Astrocyte of the hippocampus (primary cell): ENCODE measurements at places on chromosomes 1 and 21.

DNA sequence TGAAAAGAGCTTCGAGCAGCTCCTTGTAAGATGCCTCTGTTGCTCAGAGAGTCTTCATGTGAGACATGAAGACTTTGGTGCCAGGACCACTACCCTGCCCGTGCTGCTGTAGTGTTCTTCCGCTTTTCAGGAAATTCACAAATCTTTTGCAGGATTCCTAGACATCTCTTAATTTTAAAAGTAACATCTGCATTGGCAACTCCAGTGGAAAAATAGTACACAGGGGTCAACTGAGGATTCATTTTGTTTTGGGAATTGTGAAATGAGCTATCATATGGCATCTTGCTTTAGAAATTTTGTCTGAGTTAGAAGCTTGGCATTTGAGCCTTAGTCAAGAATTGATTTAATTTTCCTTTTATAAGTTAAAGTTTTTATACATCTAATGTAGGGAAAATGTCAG is 7.2 kb downstream of the PRDM2 start:
- no peak for DNase-seq

DNA sequence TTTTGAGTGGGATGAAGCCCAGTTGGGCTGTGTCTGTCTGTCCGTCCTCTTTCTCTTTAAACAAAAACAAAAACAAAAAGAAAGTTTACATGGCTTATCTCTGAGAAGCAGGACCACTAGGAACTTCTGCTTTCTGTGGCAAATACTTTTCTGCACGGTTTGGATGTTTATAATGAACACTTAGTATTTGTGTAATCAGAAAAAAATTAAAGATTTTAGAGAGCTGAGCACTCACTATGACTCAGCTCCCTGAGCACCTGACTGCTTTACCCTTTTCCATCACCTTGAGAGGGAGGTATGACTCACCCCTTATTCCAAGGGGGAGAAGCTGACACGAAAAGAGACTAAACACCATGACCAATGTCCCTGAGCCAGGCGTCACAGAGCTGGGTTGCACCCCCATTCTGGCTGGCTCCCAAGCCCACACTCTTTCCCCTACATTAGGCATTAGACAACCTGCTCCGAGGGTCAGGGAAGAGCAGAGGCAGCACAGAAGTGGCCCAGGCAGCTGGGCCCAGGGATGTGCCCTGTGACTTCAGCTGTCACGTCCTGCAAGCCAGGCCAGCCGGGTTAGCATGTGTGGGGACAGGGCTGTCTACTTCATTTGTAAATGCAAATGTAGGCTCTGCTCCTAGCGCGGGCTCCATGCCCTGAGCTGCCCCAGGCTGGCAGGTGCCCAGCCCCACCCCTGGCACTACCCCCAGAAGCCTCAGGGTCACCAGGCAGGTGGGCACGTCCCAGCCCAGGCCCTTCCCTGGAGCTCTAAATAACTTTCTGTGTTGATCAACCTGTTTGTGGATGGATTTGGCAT is 30.4 kb downstream of the RAP1GAP start:
- DNase-seq: peak; percentile 79

DNA sequence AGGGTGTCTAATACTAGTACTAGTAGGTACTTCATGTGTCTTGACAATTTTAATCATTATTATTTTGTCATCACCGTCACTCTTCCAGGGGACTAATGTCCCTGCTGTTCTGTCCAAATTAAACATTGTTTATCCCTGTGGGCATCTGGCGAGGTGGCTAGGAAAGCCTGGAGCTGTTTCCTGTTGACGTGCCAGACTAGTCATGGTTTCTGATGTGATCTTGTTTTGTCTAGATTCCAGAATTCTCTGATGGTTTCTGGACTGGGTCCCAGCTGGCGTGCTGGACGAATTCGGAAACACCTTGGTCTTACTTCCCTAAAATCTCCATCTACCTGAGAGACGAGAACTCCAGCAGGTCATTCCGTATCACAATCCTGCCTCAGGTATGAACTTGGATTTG is 66.1 kb upstream of the FAM3B start:
- DNase-seq: peak; percentile 80

- DNase-seq: no peak
These were observed 18.0 kb downstream of the C8A start for GRCh38 chr1:56872597-56872996.

GRCh38 chr1:3827813-3828307 is 29.2 kb downstream of the CEP104 start:
- no peak for DNase-seq

- DNase-seq: peak; percentile 3
These were observed 1604.7 kb downstream of the PLA2G4A start for GRCh38 chr1:188433425-188433824.

GRCh38 chr1:226436472-226436854 is 28.6 kb upstream of the PARP1 start:
- DNase-seq: no peak

GRCh38 chr1:180560868-180561600 is 2.3 kb downstream of the OVAAL start:
- DNase-seq: peak; percentile 59

DNA sequence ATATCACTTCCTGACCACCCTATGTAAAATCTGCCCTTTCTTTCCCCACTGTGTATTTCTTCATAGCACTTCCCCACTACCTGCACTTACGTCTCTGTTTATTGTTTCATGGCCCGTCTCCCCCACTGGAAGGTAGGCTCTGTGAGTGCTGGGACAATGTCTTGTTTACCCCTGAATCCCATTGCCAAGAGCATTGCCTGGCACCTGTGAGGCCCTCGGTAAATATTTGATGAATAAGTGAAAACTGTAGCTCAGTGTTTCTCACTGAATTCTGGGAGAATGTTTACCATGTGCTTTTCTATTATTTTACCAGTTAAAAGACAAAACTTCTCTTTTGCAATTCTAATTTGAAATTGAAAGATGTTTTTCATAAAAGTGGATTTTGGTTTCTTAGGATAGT is 11.8 kb downstream of the NFASC start:
- DNase-seq: no peak
